Left lung (tissue), 14 donors: ENCODE measurements at places on chromosomes 6 and 20.

DNA sequence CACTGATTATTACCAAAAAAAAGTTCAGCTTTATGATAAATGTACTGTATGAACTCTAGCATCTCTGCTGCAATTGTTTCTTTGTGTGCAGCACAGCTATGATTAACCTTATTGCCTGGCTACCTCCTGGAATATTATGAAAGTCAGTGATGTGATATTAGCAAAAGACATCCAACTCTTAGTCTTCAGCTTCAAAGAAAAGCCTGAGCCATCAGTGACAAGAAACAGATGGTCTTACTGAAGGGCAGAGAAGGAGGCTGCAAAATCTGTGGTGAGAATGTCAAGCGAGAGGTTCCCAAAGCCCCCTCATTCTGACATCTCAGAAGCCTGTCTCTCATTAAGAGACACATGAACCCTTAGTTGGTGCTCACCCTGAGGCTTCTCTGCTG, 89.4 kb upstream of the TNFAIP3 start:
- no peak for DNase-seq

- DNase-seq: no peak
Observed at GRCh38 chr6:38755207-38755606, 40.1 kb downstream of the DNAH8 start.

GRCh38 chr6:26006086-26006939, 43.7 kb downstream of the TRIM38 start:
- DNase-seq: no peak

- no peak for DNase-seq
Observed at GRCh38 chr6:128500014-128500413, 20.4 kb downstream of the PTPRK start.

DNA sequence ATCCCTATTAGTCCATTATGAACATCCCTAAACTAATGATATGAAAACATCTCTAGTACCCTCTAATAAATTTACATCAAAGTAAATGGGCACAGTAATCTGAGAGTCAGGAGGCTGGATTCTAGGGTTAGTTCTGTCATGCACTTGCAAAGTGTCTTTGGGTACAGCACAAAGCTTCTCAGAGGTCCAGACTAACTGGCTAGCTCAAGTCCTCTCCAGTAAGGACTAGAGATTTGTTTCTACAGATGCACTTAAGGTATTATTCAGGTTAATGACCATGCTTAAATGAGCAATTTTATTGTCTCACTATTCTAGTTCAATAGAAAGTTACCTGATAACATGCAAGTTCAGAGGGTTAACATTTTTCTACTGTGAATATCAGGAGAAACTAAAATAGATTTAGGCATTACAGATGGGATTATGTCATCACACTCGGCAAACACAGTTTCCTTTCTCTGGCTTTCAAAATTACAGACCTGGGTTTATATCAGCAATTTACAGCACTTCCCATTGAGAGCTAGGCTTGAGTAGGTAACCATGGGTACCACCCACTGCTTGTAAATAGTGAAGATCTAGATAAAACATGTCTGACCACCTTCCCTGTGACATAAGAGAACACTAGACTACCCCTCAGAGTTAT, 402.9 kb upstream of the RUNX2 start:
- peak; percentile 26 for DNase-seq

- no peak for DNase-seq
Observed at GRCh38 chr20:17712708-17713107, 12.9 kb downstream of the BANF2 start.

GRCh38 chr6:148548065-148548748, 198.6 kb upstream of the UST start:
- no peak for DNase-seq

GRCh38 chr6:76984572-76984971, 478.7 kb downstream of the HTR1B start:
- no peak for DNase-seq

DNA sequence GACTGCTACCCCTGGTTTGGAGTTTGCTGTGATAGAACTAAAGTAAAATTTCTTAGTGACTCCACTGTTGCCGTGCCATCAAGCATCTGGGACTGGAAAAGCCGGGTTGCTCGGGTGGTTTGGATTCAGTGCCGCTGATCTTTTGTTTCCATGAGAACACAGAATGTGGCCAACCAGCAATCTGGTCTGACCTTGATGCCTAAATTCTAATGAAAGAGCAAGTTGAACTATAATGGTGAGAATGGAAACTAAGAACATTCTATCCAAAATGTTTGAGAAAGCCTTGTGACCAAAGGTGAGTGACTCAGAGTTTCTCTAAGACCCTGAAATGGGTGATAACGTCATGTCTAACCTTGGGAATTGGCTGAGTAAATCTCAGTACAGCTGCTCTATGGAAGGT, 9.9 kb upstream of the PI16 start:
- DNase-seq: no peak

GRCh38 chr20:44742304-44743079, 3.2 kb upstream of the KCNK15 start:
- no peak for DNase-seq

DNA sequence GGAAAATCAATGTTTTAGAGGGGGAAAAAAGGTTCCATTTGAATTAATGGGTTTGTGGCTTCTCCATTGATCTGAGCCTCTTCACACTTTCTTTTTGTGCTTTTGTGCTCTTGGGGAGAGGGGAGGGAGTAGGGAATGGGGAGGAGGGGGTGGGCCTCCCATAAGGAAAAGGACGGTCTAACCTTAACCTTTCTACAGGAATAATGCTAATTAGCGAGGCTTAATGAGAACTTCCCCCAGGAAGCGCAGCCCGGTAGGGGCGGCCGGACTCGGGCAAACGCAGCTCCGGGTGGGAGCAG, 103.0 kb downstream of the NOL4L start:
- DNase-seq: no peak
